ENCODE measurements at places on chromosomes 3 and 15.

DNA sequence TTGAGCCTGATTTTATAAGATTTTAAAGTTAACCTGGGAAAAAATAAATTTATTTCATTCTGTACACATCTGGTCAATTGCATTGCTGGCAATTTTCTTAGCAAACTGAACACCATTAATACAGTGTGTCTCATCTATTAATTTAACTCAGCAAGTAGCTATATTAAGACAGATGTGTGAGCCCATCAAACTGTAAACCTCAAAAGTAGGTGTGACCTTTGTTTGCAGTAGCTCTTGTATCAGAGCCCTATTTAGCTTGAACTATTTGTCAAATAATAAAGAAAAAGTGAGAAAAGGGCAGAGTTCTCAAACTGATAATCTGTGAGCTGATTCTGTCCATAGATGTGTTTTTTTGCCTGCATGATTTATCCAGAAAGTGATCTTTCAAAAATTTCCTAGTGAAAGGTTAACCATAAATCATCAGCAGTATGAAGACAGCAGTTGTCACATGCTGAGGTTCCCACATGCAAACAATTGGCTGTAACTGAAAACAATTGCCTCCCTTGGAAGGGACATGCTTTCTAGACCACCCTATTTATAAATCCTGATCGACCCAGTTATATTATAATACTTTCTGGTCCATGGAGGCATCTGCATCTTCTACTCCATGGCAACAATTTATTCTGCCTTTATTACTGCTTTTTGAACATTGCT lies 646.5 kb downstream of the NSUN3 start:
- DNase-seq, result no peak

GRCh38 chr3:189457201-189457607 lies 174.0 kb upstream of the TP63 start:
- peak; percentile 44 for DNase-seq

DNA sequence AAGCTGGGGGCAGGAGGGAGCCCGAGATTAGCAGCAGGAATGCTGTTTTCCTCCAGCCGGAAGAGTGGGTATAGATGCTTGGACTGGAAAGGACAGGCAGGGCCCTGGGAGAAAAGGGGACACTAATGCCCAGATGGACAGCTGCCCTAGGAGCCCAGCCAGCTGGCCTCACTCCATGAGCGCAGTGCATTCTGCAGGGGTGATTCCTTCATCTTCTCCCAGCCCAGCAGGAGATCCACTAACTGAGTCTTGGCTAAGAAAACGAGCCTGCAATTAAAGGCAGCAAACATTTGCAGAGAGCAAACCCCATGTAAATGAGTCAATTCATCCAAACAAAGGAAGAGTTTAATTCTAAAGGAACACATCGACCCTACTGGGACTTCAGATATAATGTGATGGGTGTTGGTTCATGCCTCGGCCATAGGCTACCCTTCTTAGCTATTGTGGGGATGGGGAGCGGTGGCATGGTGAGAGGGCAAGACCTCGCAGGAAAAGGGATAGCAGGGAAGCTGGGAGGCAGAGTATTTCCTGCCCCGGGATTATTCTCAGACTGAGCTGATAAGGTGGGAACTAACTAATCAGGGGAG lies 13.3 kb upstream of the MINAR1 start:
- no peak for DNase-seq

- DNase-seq, result no peak
These were observed 49.9 kb downstream of the DHX36 start for GRCh38 chr3:154274348-154274747.

DNA sequence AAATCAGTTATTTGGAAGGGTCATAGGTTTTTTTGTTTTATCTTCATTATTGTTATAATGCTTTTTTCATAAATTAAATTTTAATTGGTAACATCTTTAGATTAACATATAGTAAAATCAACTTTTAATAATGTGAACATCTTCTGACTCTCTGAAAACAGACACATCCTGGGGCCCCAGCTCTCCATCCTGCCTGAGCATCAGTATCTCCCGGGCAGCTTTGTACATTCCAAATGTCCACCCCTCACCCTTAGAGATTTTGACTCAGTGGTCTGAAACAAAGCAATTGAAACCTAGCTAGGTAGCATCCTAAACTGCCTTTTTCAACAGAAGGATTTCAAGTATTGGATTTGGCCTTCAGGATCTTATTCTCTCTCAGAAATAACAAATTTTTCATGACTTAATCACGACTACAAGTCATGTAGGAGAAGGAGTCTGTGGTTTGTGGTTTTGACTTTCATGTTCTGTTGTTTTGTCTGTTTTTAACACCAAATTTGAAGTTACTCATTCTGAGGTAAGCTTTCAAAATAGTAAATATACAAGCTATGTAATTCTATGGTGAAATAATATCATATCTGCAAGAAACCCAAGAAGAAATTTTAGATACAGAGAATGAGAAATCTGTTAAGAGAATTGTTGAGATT lies 147.3 kb upstream of the UBE2E2 start:
- peak; percentile 68 for DNase-seq

DNA sequence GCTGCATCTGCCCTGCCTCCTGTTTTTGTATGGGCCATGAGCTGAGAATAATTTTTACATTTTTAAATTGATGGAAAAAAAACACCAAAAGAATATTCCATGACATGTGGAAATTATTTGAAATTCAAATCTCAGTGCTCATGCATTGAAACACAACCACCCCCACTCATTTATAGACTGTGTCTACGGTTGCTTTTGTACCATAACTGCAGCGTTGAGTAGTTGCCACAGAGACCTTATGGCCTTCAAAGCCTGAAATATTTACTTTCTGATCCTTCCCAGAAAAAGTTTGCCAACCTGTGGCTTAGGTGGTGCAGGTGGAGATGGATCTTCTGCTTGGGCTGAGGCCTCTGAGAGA lies 28.1 kb downstream of the ARNT2 start:
- no peak for DNase-seq

DNA sequence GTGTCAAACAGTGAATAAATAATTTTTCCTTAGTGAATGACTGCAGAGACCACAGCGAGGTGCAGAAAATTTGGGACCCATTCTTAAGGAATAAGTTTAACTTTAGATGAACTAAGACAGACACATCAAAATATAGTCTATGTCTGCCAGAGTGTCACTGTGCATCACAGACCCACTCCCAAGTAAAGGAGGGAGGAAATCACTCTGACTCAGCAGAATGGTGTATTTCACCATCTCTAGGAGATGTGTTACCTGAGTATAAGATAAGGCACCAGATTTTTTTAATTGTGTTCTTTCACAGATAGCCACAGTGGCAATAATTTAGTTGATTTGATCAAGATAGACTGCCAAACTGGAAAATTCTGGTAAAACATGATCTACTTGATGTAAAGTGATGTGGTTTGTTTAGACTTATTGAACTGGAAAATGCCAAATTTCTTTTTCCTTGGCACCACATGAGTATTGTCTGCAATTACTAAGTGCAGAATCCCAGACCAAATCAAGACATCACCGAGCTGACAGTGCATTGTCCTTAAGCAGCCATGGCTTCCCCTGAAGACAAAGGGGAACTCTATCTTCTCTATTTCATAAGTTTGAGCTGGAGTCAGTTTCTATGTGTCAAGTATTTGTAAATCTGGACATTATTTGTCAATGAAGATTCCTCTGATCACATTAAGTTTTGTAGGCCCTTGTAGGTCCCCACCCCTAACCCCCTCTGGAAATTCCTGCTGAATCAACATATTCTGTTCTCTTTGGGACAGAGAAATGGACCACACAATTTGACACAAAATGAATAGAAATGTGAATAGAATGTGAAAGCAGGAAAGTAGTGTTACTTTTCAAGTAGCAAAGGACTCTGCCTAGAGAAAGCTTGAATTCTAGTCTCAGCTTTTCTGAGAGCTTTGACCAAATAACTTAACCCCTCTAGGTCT lies 47.6 kb downstream of the TIPARP start:
- no peak for DNase-seq

DNA sequence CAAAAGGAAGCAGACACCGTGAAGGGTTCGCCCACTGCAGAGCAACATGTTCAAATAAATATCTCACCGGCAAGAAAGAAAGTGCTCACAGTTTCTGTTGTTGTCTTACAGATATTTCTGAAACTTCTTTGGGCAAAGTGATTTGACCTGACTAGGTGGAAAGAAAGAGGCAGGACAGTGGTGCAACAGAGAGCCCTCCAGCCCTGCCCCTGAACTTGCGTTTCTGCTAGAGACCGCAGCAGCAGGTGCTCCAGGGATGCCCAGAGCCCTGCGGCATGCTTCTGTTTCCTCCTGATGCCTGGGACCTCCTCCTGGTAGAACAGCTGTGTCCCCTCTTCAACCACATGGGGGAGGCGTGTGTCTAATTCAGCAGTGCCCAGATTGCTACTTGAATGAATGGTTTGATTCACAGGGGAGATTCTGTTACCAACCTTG lies 123.4 kb downstream of the ATP10A start:
- no peak for DNase-seq

- DNase-seq, result no peak
These were observed 234.1 kb downstream of the RSL24D1 start for GRCh38 chr15:54962637-54963036.

- no peak for DNase-seq
These were observed 151.6 kb downstream of the CHST2 start for GRCh38 chr3:143271136-143271535.

DNA sequence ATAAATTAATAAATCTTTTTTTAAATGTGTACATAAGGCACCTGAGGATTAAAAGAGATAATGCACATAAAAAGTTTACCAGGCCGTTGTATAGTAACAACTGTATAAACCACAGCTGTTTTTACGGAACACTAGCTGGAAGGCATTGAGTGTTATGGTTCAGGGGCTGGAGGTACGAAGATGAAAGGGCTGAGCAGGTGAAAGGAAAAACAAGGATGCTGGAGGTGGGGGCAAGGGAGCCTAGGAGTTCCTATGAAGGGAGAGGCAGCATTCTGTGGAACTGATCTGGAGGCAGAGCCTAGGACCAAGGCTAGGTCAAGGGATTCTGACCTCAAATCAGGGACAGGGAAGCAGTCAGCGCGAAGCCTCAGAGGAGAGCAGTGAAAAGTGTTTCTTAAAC lies 8.0 kb downstream of the SEMA5B start:
- DNase-seq, result no peak

DNA sequence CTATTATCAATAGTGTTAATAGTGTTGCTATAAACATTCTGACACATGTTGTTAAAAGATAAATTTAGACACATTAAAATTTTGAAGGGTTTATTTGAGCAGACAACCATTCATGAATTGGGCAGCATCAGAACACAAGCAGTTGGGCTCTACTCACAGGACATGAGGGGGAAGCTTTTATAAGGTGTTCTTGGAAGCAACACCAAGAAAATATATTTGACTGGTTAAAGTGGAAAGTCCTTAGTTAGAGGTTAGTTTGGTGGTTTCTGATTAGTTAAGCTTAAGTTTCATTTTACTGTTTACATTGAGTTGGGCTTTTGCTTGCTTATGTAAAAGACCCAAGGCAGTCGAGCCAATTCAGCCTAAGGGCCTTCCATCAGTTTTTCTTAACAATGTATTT lies 220.7 kb downstream of the CD47 start:
- no peak for DNase-seq

- no peak for DNase-seq
These were observed 673.2 kb upstream of the BCHE start for GRCh38 chr3:166510382-166510781.

DNA sequence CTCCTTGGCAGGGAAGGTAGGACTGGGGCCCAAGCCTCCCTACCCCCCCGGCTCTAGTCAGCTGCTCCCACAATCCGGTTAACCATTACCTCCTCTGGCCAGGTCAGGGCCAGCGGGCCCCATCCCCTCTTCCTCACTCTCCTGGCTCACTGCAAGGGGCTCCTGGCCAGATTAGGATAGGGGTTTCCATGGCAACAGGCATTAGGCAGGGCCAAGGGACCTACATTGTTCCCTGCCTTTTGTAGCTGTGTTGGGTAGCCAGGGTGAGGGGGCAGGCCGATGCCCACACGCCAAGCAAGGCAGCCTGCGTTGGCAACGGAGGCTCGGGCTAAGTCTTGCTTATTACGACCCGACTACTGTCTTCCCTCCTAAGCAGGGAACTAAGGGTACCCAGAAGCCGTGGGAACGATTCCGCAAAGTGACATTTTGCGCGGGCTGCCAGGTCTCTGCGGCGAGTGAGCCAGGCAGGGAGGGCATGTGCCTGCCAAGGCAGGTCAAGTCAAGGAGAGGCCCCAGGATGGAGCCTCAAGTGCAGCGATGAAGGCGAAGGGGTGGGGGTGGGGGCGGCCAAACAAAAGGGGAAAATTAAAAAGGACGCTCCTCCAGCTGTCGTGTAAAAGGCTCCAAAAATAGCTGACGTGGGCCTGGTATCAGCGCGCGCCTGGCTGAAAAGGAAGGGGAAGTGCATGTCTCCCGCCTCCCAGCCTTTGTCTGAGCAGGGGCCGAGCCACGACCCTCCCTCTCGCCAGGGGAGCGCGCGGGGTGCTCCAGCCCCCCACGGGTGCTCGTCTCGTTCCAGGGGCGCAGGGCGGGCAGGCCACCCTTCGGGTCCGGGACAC lies 919 bp downstream of the IDH2 start:
- DNase-seq, result no peak

GRCh38 chr3:47455806-47456452 lies 19.8 kb downstream of the SCAP start:
- no peak for DNase-seq

- no peak for DNase-seq
These were observed 247.8 kb downstream of the RPLP1 start for GRCh38 chr15:69700380-69700779.

DNA sequence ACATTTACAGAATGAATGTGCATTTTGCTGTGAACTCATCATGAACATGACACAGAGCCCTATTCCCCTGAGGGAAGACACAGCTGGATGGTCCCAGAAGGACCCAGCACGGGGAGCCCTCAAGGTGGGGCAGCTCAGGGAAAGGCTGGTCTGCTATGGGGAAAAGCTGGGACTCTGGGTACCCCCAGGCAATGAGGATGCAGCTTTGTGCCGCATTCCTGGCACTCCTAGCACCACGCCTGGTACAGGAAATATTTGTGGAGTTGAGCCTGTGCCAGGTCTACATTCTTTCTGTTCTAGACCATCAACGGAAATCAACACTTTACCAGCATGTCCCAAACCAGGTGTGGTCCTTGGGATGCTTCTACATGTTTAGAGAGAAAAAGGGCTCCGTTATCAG lies 74.0 kb downstream of the SRGAP3 start:
- no peak for DNase-seq

DNA sequence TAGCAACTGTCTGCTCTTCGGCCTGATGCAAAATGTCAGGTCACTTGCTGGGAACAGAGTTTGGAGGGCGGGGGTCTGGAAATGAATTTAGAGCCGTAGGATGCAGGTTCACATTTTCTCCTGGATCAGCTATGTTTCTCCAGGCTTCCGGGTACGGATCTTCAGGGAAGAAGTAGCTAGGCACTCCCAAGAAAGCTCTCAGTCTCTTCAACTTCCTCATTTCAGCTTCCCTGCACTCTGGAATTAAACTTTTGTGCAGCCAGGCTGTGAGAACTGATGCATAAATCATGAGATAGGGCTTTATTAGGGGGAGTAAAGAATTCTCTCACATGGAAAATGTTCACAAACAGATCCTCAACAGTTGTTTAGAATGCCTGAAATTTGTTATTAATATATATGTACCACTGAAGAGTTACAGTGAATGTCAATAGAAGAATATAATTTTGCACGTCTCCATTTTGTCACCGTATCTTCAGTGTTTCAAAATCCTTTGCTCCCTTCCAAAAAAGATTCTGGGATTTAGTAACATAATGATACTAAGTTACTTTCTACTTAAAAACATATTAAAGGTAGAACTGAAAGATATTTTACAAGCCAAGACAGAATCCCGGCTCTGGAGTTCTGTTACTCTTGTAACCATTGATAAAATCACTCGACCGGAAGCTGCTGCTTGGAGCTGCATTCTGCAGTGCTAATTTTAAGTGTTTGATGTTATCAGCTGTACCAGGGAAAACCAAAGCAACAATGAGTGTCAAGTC lies 178.5 kb upstream of the P2RY1 start:
- no peak for DNase-seq

All from fibroblast of skin of left biceps (primary cell).